Endodermal cell (in vitro differentiated cells): ENCODE measurements at places on chromosomes 13 and 19.

GRCh38 chr19:43966079-43966694 lies 15.2 kb downstream of the ZNF221 start:
- peaks cover 73% of the 10 kb centered on the region for H3K36me3 ChIP-seq
- no peaks in the 10 kb centered on the region for H3K27me3 ChIP-seq
- no peak for DNase-seq
- H3K27ac ChIP-seq, result no peak overlapping the region
- no peaks in the 10 kb centered on the region for H3K4me1 ChIP-seq

GRCh38 chr19:11194656-11195558 lies 2.4 kb downstream of the KANK2 start:
- H3K27me3 ChIP-seq, result no peaks in the 10 kb centered on the region
- no peak for DNase-seq
- H3K36me3 ChIP-seq, result peaks cover 11% of the 10 kb centered on the region
- no peaks in the 10 kb centered on the region for H3K4me1 ChIP-seq

GRCh38 chr19:30162718-30163117 lies 209.5 kb upstream of the ZNF536 start:
- H3K36me3 ChIP-seq, result no peaks in the 10 kb centered on the region
- H3K4me3 ChIP-seq, result no peak overlapping the region
- DNase-seq, result no peak
- H3K27ac ChIP-seq, result no peak overlapping the region

- no peak overlapping the region for H3K4me3 ChIP-seq
- peaks cover 3% of the 10 kb centered on the region for H3K4me1 ChIP-seq
- no peak for DNase-seq
- no peak overlapping the region for H3K27ac ChIP-seq
- H3K27me3 ChIP-seq, result no peaks in the 10 kb centered on the region
Measured at GRCh38 chr19:5983367-5983955, 5.5 kb upstream of the RANBP3 start.
